ENCODE measurements at places on chromosomes 11 and 22.

DNA sequence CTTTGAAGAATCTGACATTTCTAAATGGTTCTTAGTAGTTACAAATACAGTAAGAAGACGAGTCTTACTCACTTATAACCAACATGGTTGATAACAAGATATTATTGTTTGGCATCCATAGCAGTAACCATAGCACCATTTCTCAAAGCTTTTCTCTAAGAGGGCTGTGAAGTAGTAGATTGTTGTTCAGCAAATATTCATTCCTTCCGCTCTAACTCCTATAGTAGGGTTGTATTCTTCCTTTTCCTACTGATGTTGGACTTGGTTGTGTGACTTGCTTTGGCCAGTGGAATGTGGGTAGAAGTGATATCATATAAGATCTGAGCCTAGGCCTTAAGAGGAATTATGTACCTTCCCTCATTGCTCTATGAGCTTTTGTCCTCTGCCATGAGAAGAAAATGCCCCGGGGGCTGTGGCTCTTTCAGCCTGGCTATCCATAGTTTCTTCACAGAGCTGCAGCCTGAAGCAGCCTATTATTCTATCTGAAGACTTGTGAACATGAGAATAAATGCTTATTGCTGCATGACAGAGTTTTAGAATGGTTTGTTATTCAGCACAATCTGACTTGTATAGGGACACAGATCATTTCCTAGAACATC is 28.9 kb upstream of the ZBED5 start:
- DNase-seq = no peak

DNA sequence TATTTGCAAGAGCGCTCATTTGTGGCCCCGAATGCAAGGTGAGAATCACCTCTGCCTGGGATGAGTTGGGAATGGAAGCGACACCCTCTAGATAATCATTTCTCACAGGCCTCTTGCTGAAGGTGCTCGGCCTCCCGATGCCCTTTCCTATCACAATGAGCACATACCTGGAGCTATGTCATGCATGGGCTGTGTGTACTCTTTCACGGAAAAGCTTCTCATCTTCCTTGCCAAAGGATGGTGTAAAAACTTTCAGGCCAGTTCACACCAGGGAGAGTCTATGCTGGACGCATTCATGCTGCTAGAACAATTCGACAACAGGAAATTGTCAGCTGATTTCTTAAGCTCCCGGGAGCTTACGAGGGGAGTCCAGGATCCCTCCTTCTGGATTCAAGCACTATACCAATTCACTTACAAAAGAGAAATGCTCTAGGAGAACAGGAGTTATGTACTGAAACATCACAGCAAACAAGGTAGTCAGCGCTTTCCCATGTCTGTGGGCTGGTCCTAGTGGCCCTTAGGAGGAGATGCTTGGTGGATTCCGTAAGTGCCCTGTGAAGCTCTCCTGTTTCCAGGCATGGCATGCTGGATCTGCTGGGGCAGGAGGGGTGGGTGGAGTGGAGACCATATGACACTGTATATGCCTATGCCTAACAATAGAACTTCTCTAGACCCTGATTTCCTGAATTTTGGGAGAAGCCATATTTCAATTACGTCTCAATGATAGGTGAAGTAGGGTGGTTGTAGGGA is 53.1 kb upstream of the B3GAT1 start:
- peak; percentile 14 for DNase-seq

- DNase-seq = no peak
Measured at GRCh38 chr11:72292106-72292785, 48.3 kb upstream of the PHOX2A start.

- DNase-seq = no peak
Measured at GRCh38 chr22:31650391-31650790, 11.6 kb downstream of the PISD start.

GRCh38 chr11:128343870-128344269 is 243.5 kb downstream of the ETS1 start:
- no peak for DNase-seq

- no peak for DNase-seq
Measured at GRCh38 chr11:75907906-75908527, 93.0 kb downstream of the UVRAG start.

DNA sequence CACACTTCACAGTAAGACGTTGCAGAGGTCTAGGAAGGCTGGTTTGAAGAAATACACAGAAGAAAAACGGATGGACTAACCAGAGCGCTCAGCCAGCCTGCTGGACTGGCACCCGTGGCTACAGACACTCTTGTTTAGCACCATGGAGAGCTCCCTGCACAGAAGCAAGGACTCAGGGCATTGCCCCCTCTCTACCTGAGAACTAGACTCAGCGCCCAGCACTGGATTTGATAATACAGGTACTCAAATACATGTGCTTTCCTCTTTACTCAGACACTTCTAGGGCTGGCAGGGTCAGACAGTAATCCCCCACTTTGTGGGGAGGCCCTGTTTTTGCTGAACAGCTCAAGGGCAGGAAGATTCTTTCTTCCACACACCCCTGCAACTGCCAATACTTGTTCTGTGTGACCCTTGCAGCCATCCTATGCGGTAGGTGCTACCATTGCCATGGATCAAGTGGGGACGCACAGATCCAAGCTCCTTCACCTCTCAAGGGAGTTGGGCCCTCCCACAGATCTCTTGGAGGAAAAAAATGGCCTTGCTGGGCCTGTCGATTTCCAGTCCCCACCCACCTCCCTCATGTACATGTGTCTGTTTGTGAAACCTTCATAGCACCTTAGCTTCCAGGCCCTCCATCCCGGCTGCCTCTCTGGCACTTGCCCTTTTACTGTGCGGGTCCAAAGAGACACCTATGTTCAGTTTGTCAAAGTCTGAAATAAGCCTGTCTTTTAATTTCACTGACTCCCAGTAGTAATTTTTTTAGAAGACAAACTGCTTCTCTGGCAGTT is 5.1 kb upstream of the P2RX6 start:
- peak; percentile 53 for DNase-seq

- no peak for DNase-seq
Measured at GRCh38 chr11:69659591-69659990, 15.6 kb downstream of the LTO1 start.

- no peak for DNase-seq
Measured at GRCh38 chr11:64415996-64416728, 57.2 kb downstream of the RPS6KA4 start.

- no peak for DNase-seq
Measured at GRCh38 chr22:36303115-36303467, 50.2 kb downstream of the APOL1 start.

Data from right renal pelvis (tissue), 4 donors.